ENCODE measurements at places on chromosomes 7 and 10.

GRCh38 chr10:69901022-69901421 lies 99.3 kb downstream of the COL13A1 start:
- no peak for DNase-seq

DNA sequence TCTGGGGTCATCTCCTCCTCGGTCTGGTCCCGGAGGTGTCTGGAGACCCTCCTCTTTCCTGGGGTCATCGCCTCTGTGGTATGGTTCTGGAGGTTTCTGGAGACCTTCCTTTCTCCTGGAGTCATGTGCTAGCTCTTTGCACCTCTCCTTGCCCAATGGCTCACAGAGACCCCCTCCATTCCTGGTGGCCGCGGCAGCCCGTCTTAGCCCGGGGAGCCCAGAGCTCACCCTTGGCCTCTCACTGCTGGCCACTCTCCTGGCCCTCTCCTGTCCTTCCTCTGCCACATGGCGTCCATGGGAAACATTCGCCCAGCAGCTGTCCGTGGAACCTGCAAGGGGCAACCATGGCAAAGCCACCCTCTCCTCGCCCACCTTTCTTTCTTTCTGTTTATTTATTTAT lies 20.2 kb upstream of the FOXL3 start:
- no peak for DNase-seq

DNA sequence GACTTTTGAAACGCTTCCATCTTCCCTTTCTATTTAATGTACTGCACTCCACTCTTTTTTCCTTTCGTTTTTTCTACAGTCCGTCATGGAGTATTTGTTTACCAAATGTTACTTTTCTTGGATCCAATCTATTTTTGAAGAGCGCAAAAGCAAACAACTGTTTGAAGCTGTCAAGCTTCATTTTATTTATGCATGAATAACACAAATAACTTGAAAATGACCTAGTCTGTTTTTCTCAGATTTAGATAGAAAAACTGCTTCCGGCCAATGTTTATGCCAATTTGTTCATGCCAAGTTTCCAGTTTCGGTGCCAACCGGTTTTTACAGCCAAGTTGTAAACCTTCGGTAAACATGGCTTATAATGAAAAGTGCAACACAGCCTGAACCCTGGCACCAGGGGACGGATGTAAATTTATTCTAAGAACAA lies 150.9 kb upstream of the KLF6 start:
- no peak for DNase-seq

DNA sequence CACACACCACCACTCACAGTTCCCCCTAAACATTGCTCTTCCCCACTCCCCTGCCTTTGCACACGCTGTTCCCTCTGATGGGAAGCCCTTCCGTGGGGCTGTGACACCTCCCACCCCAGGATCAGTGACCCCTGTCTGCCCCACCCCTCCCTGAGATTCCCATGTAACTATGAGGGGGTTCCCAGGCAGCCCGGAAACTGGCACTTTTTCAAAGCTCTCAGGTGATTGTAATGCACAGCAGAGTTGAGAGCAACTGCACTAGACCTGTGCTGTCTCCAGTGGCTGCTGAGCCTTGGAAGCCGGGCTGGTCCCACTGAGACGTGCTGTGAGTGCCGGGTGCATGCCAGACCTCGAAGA lies 29.8 kb downstream of the GPRIN2 start:
- no peak for DNase-seq

DNA sequence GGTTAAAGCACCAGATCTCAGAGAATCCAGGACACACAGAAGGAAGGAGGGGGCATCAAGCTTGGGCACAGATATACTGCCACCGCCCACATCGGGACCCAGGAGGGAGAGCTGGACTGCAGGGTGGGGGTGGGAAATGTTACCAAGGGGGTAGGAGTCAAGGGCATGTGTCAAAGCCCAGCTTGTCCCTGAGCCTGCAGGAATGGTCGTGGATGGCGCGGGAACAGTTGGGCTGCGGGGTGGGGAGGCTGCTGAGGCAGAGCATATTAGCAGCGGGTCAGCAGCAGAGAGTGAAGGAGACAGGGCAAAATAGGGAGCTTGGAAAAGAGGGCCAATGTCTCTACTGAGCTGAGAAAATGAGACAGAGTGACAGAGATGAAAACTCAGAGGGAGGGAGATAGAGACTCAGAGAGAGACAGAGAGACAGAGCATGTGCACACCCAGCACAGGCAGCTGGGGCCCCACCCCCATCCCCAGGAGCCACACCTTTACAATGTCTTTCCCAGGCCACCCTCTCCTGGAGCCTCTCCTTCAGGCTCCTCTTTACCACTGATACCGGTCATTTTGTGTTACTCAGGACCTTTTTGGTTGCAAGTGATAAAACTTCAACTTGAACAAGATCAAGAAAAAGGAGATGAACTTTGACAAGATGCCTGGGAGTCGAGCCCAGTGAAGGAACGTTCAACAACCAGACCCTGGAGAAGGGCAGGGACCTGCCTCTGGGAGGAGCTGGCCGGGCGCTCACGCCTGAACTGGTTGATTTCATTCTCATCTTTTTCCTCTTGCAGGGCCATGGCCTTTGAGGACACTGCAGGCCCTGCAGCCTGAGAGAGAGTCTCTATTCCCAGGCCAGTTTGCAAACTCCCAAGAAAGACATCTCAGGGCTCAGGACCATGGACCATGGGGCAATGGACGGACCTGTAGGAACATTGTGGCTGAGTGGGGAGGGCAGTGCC lies 50.0 kb downstream of the AOC1 start:
- DNase-seq: no peak

GRCh38 chr7:82445271-82445670 lies 1.7 kb upstream of the CACNA2D1 start:
- DNase-seq: no peak

DNA sequence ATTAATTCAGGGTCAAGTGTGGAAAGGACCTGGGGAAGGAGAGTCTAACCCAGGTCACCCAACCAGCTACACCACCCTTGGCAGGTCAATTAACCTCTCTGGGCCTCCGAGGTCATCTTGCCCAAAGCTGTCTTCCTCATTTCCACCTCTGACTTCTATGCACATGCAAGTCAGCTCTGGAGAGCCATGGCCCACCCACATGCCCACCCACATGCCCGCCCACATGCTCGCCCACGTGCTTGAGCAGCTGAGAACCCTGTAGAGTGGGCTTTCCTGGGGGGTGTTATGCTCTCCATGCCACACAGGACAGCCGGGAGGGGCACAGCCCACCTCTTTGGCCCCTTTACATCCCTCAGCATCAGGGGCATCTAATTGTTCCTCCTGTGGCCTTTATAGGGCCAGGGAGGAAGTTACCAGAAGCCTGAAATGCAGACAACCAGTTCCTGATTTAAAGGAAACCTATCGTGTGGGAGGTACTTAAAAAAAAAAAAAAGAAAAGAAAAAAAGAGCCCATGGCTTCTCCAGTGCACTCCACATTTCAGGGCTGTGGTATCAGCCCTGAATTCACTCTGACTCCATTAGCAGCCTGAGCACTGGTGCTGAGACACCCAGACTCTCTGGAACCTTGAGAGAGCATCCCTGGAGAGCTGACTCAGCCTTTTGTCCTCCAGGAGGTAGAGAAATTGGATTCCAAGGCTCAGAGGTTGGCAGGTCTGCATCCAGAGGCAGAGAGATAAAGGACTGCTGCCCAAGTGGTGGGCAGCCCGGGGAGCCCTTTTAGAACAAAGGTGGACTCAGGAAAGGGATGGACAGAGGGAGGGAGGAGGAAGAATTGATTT lies 176.2 kb upstream of the ZMIZ1 start:
- no peak for DNase-seq

DNA sequence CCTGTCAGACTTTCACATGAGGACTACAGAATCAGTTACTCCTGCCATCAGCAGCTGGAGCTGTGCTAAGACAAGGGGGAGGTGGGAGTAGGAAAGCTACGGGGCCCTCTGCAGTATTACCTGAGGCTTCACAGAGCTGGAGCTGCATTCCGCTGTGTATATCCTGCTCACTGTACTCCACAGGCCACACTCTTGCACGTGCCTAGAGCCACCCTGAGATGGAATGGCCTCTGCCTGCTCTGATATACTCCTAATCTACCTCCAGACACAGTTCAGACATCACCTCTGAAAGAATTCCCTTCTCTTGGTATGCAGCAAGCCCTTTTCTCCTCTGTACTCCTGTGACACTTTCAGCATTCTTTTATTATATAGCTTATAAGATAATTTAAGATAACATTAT lies 34.8 kb downstream of the TRDMT1 start:
- no peak for DNase-seq

GRCh38 chr10:61612009-61612408 lies 50.7 kb upstream of the CABCOCO1 start:
- no peak for DNase-seq
